IMR-90 (cell line): ENCODE measurements at places on chromosomes 1 and 21. TPM values are rescaled to one million over a fixed set of nuclear protein-coding genes. Genes with fewer than 3 reads are reported as not detected.

PCBP3 gene
- polyA plus RNA-seq: 3.7 and 3.9 TPM in 2 replicates

DNA sequence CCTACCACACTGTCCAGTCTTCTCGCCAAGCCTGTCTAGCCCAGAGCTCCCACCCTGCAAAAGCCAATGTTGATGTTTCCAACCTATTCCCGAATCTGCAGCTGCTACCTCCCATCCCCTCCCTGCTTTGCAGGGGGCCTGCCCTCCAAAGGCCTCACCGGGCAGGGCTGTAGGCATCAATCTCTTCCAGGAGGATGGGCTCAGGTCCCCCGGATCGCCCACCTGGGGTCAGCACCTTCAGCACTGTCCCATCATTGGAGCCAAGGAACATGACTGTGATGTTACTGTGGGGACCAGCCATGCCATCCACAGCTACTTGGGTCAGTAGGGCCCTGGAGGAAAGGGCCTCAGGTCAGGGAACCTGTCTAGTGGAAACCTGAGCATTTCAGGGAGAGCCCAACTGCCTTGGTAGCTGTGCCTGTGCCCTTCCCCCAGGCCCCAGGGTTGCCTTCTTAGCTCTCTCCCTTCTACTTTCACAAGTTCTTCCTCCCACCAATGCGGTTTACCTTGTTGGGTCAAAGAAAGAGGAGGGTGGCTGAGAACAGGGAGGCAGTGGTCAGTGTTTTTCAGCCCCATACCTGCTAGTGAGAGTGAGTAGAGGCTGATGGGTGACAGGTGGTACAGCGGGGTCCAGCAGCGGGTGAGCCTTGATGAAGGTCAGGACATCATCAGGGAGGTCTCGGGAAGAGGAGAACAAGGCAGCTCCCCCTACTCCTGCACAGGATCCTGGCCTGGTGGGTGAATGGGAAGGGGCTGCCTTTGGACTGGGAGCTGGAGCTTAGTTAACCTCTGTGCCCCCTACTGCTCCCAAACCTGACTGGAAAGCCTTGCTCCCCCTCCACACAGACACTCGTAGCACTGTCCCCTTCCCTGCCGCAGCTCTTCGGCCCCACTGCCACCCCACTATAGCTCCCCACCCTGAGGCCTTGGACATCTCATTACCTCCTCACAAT, 10.7 kb downstream of the SEMA6C start:
- H3K27me3 ChIP-seq: peaks cover 7% of the 10 kb centered on the region; the same call in 1 of the 2 replicates
- H3K27ac ChIP-seq: no peak overlapping the region
- H3K4me1 ChIP-seq: no peaks in the 10 kb centered on the region
- H3K4me3 ChIP-seq: no peak overlapping the region
- DNase-seq: no peak

FAM43B gene
- 0.05 and 0.09 TPM in 2 replicates for polyA plus RNA-seq

TCP10L gene
- 0.09 TPM in 1 of 2 replicates, not detected in the other for polyA plus RNA-seq

- no peaks in the 10 kb centered on the region for H3K27me3 ChIP-seq
- H3K4me1 ChIP-seq: no peaks in the 10 kb centered on the region
- H3K27ac ChIP-seq: no peak overlapping the region
- H3K4me3 ChIP-seq: no peak overlapping the region
Observed at GRCh38 chr1:208977638-208978256, 605.8 kb upstream of the CAMK1G start.

RIPPLY3 gene
- 0.07 and 0.10 TPM in 2 replicates for polyA plus RNA-seq

- no peaks in the 10 kb centered on the region for H3K27me3 ChIP-seq
- H3K27ac ChIP-seq: peak overlapping the region; percentile 38
- peak; percentile 77 for DNase-seq
- no peaks in the 10 kb centered on the region for H3K36me3 ChIP-seq
Observed at GRCh38 chr1:8078176-8078671, 52.1 kb upstream of the ERRFI1 start.

HSF2BP gene
- polyA plus RNA-seq: 0.63 and 0.87 TPM in 2 replicates

DNA sequence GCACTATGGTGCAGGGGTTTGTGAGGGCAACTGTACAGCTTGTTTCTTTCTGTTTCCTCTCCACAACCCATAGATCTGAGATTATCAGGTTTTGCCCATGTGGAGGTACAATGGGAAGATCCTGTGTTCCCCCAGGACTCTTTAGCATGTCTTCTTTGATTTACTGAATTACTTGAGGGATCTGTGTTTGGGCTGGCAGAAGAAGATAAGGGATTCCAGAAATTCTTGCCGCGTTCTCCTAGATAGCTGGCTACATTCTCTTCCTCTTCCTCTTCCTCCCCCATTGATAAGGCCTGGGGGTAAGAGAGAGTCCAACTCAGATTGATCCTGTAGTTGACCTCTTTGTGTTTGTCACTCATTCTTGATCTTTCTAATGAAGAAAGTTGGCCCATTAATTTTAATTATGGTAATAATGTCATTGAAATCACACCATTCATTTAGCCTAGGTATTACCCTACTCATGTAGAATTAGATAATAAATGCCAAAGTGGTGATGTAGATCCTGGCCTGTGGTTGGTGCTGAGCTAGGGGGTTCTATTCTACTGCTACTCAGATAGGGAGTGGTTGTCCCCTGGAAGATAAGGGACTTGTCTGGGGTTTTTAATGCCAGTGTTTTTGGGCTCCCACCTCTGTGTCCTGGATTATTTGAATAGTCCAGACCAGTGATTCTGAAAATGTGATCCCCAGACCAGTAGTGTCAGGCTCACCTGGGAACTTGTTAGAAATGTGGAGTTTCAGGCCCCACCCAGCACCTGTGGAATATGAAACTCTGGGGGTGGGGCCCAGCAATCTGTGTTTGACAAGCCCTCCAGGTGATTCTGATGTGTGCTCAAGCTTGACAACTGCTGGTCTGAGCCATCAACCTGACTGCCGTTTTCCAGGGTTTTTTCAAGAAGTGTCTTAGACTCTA, 122.2 kb downstream of the NOS1AP start:
- H3K4me3 ChIP-seq: no peak overlapping the region
- no peak overlapping the region for H3K27ac ChIP-seq
- DNase-seq: no peak
- peaks cover 2% of the 10 kb centered on the region for H3K27me3 ChIP-seq

DNA sequence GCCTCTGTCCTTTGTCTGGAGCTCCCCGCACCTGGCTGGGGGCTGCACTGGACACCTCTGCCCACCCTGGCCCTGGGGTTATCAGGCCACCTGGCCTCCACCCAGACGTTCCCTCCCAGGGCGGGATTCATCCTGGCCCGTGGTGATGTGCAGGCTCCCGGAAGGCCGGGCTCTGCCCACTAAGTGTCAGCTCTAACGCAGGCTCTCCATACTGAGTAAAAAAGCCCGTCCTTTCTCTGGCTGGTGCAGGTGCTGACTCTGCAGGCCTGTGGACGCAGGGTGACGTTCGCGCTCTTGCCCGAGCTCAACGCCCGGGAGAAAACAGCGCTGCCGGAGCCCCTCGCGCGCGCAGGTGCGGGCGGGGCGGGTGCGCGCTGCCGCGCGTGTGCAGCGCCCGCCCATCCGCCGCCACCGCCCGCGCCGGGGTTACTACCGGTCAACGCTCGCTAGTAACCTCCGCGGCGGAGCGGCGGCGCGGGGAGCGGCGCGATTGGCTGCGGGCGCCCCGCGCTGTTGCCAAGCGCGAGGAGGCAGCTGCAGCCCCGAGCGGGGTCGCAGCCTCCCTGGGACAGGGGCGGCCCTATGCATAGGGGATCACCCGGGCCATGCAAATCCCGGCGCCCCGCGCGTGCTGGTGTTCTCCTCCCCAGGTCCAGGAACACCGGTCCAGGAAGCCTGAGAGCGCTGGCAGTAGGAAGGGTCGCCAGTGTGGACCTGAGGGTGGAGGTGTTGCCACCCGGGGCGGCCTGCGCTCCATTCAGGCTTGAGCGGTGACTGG, 15.7 kb downstream of the ABCG1 start:
- peaks cover 21% of the 10 kb centered on the region for H3K4me1 ChIP-seq
- H3K4me3 ChIP-seq: peak overlapping the region; percentile 38
- peak overlapping the region; percentile 43; the same call in 1 of the 2 replicates for H3K27ac ChIP-seq
- peaks cover 19% of the 10 kb centered on the region for H3K27me3 ChIP-seq
- H3K36me3 ChIP-seq: no peaks in the 10 kb centered on the region
- peak; percentile 45 for DNase-seq

DNA sequence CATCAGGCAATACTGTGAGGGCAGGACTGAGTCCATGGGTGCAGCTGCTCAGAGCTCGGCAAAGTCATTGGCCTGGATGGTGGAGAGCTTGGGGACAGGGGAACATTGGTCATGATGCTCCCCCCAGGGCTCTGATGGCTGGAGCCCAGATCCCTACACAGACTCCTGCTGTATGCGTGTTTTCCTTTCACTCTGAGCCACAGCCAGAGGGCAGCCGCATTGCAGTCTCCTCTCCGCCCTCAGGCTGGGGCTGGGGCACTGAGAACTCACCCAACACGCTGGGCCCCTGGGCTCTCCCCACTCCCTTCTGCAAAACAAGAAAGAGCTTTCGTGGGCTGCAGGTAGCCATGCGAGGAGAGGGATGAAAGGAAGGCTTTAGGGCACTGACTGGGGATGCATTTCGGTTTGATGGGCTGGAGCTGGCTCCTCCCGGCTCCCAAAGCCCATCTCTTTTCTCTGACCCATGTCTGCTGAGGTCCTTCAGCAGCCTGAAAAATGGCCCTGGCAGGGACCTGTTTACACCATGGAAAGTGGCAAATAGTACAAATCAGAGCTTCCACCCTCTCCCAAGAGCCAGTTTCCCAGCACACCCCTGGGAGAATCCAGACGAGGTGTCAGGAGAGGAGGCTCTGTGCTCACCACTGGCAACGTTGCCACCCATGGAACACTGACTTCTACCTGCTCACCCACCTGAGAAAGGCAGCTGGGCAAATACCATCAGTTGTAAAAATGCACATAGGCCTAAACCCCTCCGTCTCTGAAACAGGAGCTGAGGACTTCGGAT, 43.8 kb downstream of the CAPN2 start:
- DNase-seq: no peak
- no peaks in the 10 kb centered on the region for H3K27me3 ChIP-seq
- H3K4me3 ChIP-seq: no peak overlapping the region
- H3K36me3 ChIP-seq: peaks cover 87% of the 10 kb centered on the region
- no peak overlapping the region for H3K27ac ChIP-seq

- H3K27ac ChIP-seq: peak overlapping the region; percentile 5; the same call in 1 of the 2 replicates
- peaks cover 19% of the 10 kb centered on the region for H3K4me1 ChIP-seq
- no peak overlapping the region for H3K4me3 ChIP-seq
- H3K27me3 ChIP-seq: no peaks in the 10 kb centered on the region
- no peak for DNase-seq
Observed at GRCh38 chr1:229298887-229299503, 28.1 kb downstream of the RAB4A start.

GRCh38 chr1:2204415-2205190, 10.0 kb upstream of the FAAP20 start:
- no peaks in the 10 kb centered on the region for H3K27me3 ChIP-seq
- DNase-seq: peak; percentile 33
- peak overlapping the region; percentile 87 for H3K27ac ChIP-seq
- H3K4me1 ChIP-seq: peaks cover 42% of the 10 kb centered on the region
- peak overlapping the region; percentile 67 for H3K4me3 ChIP-seq

GRCh38 chr1:203702130-203702577, 62.8 kb upstream of the LAX1 start:
- DNase-seq: peak; percentile 56
- no peaks in the 10 kb centered on the region for H3K27me3 ChIP-seq
- H3K4me3 ChIP-seq: no peak overlapping the region
- H3K36me3 ChIP-seq: peaks cover 69% of the 10 kb centered on the region

DNA sequence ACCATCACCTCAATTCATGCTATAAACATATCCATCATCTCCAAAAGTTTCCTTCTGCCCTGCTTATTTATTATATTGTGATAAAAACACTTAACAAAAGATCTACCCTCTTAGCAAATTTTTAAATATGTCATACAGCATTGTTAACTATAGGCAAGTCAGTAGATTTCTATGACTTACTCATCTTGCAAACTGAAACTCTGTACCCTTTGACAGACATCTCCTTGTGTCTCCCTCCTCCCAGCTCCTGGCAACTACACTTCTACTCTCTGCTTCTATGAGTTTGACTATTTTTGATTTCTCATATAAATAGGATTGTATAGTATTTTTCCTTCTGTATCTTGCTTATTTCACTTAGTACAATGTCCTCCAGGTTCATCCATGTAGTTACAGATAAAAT, 174.8 kb downstream of the TNFSF18 start:
- no peaks in the 10 kb centered on the region for H3K27me3 ChIP-seq
- peaks cover 2% of the 10 kb centered on the region; the same call in 1 of the 2 replicates for H3K4me1 ChIP-seq
- DNase-seq: no peak
- no peak overlapping the region for H3K27ac ChIP-seq
- H3K36me3 ChIP-seq: no peaks in the 10 kb centered on the region

GRCh38 chr1:74650561-74650960, 23.0 kb downstream of the ERICH3 start:
- no peaks in the 10 kb centered on the region for H3K36me3 ChIP-seq
- DNase-seq: peak; percentile 41
- H3K27me3 ChIP-seq: no peaks in the 10 kb centered on the region
- H3K27ac ChIP-seq: no peak overlapping the region

GRCh38 chr1:185080422-185080821, 35.1 kb downstream of the RNF2 start:
- no peaks in the 10 kb centered on the region for H3K27me3 ChIP-seq
- no peaks in the 10 kb centered on the region for H3K4me1 ChIP-seq
- no peaks in the 10 kb centered on the region for H3K36me3 ChIP-seq
- H3K4me3 ChIP-seq: no peak overlapping the region
- no peak for DNase-seq

DNA sequence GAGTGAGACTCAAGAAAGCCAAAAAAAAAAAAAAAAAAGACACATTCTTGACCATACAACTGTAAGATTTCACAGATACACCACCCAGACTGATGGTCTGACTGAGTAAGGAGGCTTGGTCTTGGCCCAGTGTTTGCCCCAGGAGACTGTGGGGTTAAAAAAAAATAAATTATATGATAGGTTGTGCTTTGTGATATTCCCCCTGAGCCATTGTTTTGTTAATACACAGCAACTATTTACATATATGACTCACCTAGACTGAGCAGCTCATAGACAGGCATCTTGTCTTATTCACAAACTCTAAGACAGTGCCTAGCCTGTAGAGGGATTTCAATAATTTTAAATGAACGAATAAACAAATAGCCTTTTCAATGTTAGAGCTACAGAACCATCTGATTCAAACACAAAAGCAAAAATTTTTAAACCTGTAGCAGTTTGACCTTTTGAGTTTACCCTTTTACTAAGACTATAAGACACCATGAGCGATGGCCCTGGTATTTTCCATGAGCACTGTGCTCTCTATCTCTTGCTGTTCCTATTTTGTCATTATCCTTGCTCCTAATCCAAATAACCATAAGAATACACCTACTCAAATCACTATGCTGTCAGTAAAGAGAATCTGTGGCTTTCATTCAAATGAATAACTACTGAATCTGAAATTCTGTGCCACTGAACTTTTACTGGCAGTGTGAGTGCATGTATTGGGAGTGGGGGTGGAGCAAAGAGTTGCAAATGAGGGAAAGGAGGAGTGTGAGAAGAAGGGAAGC, 199.4 kb upstream of the PTBP2 start:
- H3K4me3 ChIP-seq: no peak overlapping the region
- H3K36me3 ChIP-seq: no peaks in the 10 kb centered on the region
- H3K27ac ChIP-seq: no peak overlapping the region
- H3K27me3 ChIP-seq: no peaks in the 10 kb centered on the region
